ENCODE measurements at places on chromosomes 2 and 18.

DNA sequence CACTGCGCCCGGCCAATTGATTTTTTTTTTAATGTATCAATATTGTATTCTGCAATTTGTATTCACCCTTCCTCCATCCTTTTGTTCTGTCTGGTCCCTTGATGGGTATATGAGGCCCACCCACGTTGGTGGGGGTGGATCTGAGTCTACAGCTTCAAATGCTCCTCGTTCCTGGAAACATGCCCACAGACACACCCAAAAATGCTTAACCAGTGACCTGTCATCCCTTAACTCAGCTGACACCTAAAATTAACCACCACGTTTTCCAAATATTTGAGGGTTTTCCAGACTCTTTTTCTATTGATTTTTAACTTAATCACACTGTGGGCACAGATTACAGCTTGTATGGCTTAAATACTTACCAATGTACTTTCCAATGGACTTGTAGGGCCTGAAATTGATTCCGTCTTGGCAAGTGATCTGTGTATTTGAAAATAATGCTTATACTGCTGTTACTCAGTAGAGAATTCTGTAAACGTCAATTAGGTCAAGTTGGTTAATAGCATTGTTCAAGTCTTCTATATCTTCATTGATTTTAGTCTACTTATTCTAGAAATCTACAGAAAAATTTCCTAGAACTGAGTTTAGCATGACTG lies 34.4 kb upstream of the CYP27C1 start:
- DNase-seq: no peak

DNA sequence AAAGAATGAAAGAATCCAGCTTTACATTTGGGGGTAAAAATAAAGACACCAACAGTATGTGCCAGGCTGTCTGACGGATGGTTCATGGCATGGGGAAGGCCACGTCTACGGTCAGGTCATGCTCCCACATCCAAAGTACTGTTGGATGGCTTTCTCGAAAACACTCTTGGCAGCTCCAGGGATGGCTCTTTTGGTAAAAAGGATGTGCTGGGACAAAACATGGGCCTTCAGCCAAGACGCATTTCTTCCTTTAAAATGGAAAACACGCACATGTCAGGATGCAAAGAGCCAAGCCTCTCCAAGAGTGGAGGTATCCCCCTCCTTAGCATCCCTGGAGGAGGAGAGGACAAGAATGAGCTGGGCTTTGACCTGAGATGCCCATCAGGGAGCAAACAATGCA lies 376.5 kb upstream of the KLHL29 start:
- no peak for DNase-seq

GRCh38 chr2:85255813-85256594 lies 71.8 kb downstream of the TGOLN2 start:
- no peak for DNase-seq

DNA sequence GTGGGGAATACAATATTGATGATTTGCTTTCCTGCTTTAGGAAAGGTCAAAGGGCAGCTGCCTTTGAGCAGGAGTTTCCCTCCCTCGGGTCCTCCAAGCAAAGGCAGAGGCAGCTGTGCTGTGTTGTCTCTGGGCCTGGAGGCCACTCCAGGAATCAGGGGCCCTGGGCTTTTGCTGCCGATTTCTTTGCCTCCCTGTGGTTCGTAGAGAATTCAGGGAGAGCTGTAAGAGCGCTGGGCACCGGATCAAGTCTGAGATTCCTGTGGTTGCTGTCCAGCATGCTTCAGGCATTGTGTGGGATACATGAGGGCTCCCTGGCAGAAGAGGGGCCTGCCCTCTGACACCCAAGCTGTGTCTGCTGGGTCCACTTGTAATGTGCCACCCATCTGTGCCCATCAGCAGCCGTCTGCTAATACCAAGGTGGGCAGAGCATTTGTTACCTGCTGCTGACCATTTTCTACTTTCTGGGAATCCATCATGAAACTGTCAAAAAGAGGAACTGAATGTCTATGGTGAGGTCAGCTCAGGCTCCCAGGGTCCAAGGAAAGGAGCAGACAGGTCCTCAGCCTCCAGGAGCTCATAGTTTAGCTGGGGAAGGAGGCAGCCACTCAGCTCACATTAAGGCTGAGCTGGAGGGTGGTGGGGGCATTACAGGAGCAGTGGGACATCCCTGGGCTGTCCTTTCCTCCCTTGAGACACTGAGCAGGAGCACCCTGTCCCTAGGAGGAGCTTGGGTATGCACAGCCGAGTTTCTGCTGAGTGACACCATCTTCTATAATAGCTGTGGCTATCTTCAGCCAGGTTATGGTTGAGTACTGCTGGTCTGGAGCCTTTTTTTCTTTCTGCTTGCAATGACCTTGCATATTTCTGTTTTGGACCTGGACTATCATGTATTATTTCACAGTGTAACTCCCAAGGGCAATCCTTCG lies 68.5 kb downstream of the CTIF start:
- DNase-seq: no peak

GRCh38 chr2:7844414-7844965 lies 837.4 kb upstream of the ID2 start:
- DNase-seq: peak; percentile 36

Measured in NCI-H69 (cell line).